ENCODE measurements at places on chromosomes 3 and 15.

DNA sequence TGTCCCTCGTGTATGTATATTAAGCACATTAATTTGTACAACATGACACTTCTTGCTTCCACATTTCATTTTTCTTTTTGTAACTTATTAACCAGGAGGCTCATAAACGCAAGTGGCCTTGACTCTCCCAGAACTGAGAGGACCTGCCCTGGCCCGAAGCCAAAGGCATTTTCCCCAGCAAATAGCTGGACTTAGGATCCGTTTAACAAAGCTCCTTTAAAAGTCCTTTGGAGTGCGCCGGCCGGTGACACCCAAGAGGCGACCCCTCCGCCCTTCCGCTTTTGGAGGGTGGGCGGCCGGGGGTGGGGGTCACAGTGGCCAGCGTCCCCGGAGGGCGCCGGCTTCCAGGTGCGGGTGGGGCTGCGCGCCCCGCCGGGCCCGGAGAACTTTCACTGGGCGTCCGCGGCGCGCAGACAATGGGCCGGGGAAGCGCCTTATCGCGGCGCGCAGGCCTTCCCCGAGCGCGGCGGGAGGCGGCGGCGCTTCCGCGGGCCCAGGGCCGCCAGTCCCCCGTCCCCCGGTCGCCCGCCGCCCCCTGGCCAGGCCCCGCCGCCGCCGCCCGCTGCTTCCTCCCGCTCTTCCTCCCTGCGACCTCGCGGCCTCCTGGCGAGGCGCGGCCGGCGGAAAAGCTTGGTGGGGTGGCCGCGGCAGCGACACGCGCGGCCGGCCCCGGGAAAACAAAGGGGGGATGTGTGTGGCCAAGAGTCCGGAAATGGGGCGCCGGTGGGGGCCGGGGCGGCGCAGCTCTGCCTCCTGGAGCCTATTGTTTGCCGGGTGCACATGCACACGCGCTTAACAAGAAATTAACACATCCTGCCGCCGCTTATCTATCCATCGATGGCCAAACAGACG lies 613.4 kb downstream of the MCTP2 start:
- DNase-seq, result peak; percentile 5

DNA sequence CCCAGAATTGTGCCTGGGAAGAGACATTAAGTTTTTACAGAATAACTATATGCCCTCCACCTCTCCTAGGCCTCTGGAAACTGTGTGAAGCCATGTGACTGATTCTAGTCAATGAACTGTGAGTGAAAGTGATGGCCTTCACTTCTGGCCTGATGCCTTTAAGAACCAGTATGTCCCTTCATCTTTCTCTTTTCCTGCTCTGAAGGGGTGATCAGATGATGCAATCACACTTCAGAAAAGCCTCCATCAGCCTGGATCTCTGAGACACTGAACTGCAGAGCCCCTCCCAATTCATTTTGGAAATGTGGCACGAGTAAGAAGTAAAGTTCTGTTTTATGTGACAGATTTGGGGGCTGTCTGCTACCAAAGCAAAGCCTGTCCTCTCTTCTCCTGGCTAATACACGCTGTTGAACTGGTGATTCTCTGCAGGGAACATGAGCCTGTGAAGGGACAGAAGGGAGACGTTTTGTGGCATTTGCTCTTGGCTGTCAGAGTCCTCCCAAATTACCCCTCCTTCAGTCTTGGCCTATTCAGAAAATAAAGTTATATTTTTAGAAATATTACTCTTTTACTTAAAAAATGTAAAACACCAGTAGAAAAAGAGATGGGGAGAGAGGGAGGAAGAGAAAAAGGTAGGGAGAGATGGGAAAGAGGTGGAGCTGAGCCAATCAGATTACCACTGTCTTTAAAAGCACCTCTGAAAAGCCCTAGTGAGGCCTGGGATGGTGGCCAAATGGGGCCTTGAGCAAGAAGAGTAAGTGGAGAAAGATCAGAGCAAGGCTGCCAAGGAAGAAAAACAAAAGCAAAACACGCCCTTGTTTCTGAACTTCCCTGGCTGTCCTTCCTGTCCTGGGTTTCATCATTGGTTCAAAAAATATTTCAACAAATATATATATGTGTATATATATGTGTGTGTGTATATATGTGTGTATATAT lies 40.9 kb upstream of the RYK start:
- DNase-seq, result no peak

GRCh38 chr3:38551026-38551832 lies 55.1 kb downstream of the EXOG start:
- DNase-seq, result no peak

DNA sequence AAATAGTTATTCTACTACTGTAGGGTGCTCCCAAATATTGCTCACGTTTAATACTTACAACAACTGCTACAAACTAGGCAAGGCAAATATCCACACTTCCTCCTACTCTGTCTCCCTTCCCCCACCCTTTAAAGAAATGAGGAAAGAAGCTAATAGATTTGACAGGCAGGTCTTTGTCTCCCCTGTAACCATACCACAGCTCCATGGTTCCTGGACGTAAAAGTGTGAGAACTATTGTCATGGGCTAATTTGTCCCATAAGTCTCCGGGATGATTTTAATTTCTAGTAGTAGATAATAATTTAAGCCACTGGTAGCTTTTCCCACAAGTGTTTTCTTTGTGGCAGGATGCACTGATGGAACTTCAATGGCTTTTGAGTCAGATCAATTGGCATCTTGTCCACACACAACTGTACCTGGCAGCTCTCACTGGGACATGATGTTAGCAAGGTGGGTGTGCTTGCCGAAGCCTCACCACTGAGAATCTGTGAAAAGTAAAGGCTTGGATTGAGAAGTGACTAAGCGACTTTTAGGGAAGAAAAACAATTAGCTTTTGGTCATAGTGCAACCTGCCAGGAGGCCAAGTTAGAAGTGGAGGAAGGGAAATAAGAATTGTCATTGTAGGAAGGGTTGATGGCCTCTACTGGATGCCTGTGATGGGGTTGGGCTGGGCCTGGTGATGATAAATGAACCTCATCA lies 1.4 kb upstream of the CPOX start:
- no peak for DNase-seq

GRCh38 chr15:57549935-57550334 lies 41.8 kb upstream of the MYZAP start:
- no peak for DNase-seq
